RKO (cell line): ENCODE measurements at places on chromosomes 7 and 10.

- no peak for DNase-seq
Observed at GRCh38 chr10:42827201-42827600, 44.6 kb downstream of the BMS1 start.

DNA sequence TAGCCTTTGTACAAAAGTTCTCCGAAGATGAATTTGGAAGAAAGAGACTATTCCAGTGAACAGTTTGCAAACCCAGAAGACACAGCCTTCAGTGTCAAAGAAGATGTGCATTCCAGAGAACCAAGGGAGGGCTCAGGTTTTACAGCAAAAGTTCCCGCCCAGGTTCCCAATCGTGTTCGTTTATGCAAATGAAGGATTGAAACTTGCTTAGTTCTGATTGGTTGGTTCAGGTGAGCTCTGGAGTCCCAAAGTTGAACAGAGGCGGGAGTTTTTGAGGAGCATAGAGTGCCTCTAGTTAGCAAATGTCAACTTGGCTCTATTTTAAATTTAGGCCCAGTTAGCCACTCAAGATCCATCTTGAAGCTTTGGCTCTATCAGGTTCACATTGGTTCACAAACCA is 51.3 kb downstream of the TMEM270 start:
- no peak for DNase-seq

- no peak for DNase-seq
Observed at GRCh38 chr7:128188396-128189230, 52.5 kb upstream of the LEP start.

DNA sequence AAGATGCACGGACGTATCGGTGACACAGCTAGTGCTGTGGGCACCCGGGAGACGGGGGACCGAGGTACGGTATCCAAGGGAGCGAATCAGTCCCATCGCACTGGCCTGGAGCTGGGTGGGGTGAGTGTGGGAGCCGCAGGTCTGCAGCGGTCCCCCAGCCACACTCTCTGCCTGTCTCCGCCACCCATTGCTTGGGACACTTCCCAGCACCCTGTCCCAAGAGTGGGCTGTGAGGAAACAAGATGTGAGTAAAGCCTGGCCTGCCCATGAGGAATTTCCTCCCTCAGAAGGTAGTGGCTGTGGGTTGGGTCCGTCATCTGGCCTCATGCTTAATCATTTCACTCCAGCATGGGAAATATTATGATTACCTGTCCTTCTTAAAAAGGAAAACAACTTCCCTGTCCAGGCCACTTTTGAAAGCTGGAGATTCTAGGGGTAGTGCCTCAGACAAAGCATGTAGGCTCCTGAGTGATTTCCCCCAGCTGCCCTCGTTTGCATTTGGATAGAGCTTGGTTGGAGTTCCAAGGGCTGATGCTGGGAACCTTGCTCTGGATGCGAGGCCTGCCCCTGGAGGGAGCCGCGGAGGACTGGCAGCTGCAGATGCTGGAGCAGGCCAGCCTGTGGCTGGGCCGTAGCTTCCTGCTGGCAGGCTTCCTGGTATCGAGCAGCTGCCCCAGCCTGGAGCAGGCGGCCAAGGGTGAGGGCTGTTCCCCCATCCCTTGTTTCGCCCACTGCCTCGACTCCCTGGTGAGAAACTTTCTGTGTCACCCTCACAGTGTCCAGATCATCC is 6.2 kb upstream of the ACTR3C start:
- no peak for DNase-seq

DNA sequence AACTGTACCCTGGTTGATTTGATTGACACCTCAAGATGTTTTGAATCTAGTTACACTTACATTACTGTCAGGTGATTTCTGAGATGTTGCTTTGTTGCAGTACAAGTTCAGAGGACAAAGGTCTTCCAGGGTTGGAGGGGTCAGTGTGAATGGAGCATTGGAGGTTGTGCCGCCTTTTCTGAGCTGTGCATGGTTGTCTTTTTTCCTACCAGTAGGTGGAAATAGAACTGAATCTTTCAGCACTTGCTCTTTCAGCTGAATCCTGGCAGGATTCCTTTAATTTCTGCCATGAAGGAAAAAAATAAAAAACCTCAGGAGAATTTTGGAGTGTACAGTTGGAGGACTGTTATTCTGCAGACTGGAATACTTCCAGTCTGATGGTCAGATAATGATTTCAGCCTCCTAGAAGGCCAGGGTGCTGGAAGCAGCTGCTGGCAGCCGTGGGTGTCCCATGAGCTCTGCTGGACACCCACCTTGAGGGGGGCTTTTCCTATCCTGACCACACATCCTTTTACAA is 82.7 kb downstream of the PLCE1 start:
- peak; percentile 18 for DNase-seq

DNA sequence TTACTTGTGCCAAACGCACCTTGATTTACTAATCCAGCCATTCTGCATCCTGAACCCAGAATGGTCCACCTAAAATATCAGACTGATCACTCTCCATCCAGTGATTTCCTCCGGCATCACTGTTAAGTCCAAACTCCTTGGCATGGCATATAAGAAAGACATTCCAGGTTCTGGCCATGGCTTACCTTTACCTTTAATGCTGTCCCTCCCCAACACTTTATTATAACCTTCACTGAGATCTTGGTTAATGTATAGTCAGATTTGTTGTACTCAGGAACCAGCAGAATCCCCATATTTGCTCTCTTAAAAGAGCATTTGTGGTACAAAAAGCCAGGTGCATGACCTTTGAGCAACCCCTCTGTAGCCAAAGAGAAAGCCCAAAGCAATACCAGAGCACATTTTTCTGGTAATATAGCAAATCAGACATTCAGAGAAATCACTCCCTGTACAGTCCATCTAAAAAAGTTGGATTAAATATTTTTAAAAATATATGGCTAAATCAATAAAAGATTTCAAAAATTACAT is 10.2 kb downstream of the UMAD1 start:
- no peak for DNase-seq

DNA sequence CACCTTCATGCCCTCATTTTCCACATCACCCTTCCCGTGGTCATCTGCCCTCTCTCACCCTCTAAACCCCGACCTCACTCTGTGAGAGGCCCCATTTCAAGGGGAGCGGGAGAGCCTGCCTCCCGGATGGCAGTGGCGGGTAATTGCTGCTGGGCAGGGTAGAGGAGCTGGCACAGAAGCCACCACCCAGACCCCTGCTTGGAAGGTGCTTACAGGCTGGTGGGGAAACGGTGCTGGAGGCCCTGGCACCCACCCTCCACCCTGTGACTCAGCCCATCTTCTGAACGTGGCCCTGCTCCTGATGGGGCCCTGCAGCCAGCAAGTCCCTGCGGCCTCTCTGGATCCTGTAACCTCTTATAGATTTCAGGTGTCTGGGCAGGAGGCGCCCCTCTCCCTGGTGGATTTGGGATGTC is 10.6 kb upstream of the PWWP2B start:
- DNase-seq: no peak

DNA sequence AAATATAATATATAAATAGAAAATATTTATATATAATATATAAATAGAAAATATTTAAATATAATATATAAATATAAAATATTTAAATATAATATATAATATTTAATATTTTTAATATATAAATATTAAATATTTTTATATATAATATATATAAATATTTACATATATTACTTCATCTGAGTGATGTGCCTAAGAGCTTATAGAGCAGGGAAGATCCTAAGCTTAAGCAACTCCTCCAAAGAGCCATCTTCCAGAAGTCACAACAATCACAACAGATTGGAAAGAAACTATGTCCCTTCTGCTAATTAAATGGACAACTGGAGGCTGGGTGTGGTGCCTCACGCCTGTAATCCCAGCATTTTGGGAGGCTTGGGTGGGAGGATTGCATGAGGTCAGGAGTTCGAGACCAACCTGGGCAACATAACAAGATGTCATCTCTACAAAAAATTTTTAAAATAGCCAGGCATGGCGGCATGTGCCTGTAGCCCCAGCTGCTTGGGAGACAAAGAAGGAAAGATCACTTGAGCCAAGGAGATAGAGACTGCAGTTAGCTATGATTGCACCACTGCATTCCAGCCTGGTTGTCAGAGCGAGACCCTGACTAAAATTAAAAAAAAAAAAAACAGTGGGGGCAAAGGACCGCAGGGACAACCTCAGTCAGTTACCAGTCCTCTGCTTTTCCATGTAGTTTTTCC is 198.7 kb downstream of the SKIDA1 start:
- DNase-seq: no peak

DNA sequence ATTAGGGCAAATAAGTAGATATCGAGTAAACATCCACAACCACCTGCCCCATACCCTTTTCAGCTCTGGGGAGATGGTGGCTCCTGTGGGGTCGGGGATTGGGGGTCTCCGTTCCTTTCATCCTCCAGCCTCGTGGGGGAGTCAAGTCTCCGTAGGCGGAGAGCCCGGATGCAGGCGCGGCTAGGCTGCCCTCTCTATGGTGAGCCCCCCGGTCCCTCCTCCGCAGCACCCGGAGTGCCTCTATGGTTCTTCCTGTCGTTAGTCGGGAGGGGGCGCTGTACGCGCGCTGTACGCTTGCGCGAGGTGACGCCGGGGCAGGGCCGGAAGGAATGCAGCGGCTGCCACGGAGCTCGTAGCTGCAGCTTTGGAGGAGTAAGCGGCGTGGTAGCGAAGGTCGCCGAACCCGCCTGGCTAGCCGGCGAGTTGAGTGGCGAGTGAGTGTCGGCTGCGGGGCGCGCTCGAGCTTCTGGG is 14.8 kb upstream of the MMD2 start:
- DNase-seq: peak; percentile 92

DNA sequence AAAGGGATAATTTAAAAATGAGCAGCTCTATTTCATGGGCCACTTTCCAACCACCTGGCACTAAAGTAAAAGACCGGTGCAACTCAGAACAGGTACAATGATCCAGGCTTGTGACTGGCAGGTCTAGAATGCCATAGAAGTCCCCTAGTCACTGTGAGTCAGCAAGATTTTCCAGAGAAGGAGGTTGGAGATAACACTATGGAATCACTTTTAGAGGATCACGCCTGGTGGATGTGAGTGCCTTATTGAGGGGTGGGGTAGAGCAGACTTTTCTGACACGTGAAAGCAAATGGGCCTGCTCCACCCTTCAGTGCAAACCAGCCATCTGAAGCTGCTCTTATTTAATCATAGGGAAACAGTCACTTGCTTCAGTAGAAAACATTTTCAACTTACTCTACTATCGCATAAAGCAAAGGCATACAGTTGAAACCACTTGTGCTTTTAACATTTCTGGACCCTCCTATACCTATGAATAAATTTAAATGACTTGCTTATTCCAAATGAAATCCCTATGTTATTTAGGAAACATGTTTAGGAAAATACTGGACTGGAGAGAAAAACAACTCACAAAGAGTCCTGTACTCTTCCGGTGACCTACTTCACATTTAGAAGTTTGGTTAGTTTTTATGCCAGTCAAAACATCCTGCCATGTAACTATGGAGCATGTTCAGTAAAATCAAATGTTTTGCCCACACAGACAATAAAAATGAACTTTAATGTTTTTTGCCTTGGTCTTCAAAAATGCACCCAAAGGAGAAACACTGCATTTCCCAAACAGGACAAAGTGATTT is 21.5 kb upstream of the AKR1C1 start:
- no peak for DNase-seq

DNA sequence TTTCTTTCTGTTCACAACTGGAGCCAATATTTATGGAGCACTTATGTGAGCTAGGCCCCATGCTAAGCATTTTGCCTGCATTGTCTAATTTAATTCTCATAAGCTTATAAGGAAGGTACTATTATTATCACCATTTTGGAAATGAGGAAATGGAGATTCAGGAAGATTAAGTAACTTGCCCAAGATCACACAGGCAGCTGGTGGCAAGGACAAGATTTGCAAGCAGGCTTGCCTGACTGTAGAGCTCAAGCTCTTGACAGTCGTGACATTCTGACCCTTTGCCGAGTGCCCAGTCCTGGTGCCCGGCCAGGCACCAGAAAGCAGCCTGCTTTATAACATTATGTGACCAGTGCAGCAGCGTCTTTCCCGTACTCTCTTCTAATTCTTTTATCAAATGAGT is 38.2 kb downstream of the WNT2 start:
- no peak for DNase-seq

DNA sequence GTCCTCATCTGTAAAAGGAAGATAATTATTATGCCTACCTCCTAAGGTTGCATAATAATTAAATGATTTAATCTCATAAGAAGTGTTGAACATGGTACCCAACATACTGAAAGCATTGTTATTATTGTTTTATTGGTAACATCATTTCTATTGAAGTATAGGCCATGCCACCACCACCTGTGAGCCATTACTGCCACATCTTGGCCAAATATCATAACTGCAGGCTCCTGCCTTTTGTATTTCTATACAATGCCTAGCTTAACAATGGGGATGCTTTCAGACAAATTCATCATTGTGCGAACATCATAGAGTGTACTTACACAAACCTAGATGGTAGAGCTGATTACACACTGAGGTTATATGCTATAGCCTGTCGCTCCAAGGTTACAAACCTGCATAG is 61.1 kb upstream of the NPSR1 start:
- DNase-seq: peak; percentile 31

GRCh38 chr7:29408841-29409243 is 154.8 kb upstream of the PRR15 start:
- peak; percentile 90 for DNase-seq

- no peak for DNase-seq
Observed at GRCh38 chr10:9291081-9291480, 1236.6 kb downstream of the GATA3 start.

DNA sequence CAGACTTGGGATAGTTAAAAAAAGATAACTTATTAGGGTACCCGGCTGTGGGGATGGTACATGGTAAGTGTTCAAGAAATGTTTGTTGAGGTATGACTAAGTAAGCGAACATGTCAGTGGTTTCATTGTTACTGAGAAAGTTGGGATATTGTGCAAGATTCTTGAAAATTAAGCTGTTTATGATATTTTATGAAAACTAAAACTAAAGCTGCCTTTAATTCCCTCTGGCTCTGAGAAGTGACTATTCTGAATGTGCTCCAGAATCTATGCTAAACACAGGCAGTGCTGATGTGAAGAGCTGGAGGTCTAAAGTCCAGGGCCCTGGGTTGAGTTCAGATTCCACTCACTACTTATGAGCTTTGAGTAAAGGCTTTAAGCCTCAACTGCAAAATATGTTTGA is 72.9 kb downstream of the AOAH start:
- no peak for DNase-seq

- DNase-seq: no peak
Observed at GRCh38 chr7:156022483-156023459, 210.5 kb upstream of the SHH start.

- no peak for DNase-seq
Observed at GRCh38 chr7:107386548-107387102, 83.2 kb upstream of the GPR22 start.

- no peak for DNase-seq
Observed at GRCh38 chr7:18179093-18179492, 151.4 kb upstream of the PRPS1L1 start.

- no peak for DNase-seq
Observed at GRCh38 chr7:54712820-54713219, 46.2 kb downstream of the SEC61G start.

DNA sequence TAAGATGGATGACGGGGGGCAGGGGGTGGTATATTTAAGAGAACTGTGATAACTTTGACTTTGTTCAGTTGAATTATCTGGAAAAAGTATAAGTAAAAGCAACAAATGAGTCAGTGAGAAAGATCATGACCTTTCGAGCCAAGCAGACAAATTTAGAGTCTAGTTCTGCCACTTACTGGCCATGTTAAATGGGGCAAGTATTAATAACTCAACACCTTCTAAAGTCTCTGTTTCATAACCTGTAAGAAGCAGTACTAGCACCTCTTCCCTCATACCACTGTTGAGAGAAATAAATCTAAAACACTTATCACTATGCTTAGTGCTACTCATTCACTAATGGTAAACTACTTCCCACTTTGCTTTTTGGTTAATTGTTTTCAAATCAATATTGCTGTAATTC is 604.4 kb upstream of the LRRN3 start:
- DNase-seq: no peak
